ENCODE measurements at places on chromosomes 7 and 10.

GRCh38 chr10:646118-646524 lies 43.3 kb downstream of the DIP2C start:
- DNase-seq: no peak

DNA sequence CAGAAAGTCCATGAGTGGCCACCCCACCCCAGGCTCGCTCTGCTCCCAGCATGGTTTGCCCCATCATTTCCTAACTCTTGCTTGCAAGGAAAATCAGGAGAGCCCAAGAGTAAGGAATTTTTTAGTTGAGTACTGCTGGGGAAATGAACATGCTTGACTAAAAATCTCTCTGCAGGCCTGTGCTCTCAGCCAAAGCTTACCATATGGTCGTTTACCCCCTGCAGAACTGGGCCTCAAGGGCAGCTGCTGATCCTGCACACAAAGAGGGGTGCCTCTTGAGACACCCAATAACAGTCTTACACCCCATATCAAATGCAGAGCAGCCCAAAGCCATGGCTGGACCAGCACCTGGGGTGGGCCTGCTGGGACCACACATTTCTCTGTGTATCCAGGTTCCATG lies 183.2 kb downstream of the CXCL12 start:
- no peak for DNase-seq

GRCh38 chr7:7709291-7709690 lies 9.1 kb downstream of the RPA3 start:
- no peak for DNase-seq

DNA sequence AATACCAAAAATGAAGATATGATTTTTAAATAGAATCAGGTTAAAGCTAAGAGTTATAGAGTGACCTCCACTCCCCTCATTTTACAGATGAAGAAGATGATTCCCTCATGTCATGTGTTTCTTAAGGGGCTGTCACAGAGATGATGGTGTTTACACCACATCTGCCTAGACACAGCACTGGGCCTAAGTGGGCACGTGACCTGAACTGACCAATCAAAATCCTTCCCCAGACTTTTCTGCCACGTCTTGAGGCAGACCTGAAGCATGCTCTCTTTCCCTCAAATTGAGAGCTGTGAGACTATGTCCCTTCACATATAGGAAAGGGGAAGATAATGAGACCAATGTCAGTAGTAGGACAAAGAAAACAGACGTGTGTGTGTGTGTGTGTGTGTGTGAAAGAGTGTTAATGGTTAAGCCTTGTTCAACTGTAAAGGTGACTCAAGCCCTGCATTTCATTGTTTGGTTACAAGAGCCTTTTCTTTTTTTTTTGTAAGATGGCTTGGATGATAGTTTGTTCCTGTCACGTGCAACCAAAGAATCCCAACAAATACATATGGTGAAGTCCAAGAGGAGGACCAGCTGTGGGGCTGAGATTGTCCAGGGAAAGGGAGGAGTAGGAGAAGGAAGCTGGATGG lies 172.8 kb upstream of the AOAH start:
- DNase-seq: no peak
